ENCODE measurements at places on chromosomes 3 and 15. TPM values are rescaled to one million over a fixed set of nuclear protein-coding genes. Genes with fewer than 3 reads are reported as not detected.

DNA sequence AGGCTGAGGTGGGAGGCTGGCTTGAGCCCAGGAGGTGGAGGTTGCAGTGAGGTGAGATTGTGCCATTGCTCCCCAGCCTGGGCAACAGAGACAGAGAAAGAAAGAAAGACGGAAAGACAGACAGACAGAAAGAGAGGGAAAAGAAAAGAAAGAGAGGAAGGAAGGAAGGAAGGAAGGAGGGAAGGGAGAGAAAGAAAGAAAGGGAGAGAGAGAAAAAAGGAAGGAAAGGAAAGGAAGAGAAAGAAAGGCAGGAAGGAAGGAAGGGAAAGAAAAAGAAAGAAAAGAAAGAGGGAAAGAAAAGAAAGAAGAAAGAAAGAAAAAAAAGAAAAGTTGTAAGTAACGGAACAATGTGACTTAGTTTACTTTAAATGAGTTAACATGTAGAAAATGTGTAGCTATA is 260.7 kb upstream of the GRM7 start:
- no peak for DNase-seq

WNT7A gene
- polyA plus RNA-seq: not detected

- DNase-seq: no peak
These were observed 4.6 kb upstream of the RTP2 start for GRCh38 chr3:187706971-187707370.

SAMD7 gene
- polyA plus RNA-seq: not detected

- no peak for DNase-seq
These were observed 23.7 kb downstream of the CCDC12 start for GRCh38 chr3:46952813-46953212.

MYH15 gene
- polyA plus RNA-seq: 0.23 TPM

GRCh38 chr3:169465417-169465816 is 198.1 kb downstream of the MECOM start:
- DNase-seq: no peak

DNA sequence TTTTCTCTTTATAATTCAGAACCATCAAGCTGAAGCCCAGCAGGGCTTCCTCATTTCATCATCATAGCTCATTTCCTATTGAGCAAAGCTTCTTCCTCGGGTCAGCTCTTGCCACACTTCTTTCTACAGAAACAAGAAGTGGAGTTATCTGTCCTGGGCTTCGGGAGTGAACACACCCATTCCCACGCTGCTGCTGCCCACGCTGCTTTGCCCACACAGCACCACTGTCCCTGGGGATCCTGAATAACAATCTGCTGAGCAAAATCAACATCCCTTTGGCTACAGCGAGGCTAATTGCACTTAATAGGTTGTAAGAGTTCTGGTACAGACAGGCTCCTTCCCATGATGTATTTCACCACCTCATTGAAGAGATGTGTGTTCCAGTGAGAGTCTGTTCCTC is 23.7 kb downstream of the CEP19 start:
- no peak for DNase-seq

TLNRD1 gene
- 14.3 TPM for polyA plus RNA-seq

GRCh38 chr15:67944010-67944641 is 104.3 kb upstream of the RNU6-1 start:
- DNase-seq: no peak

- DNase-seq: no peak
These were observed 85.7 kb upstream of the UBE2E1 start for GRCh38 chr3:23720059-23720458.

HRH1 gene
- 3.4 TPM for polyA plus RNA-seq

DNA sequence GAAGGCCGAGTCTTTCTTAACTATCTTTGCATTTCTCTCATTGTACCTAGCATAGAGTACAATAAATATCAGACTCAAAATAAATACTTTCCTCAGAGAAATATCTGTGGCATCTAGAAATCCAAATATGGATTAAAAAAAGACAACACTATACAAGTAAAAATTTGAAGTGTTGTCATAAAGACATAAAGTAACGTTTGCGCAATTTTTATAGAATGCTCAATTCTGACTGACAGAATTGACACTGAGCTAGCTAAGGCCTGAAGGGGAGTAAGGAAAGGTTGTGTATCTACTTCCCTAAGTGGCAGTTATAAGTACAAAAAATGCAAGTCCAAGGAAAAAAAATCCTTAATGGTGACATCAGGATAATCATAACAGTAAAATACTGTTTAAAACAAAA is 1.1 kb downstream of the SEC11A start:
- DNase-seq: no peak

DNA sequence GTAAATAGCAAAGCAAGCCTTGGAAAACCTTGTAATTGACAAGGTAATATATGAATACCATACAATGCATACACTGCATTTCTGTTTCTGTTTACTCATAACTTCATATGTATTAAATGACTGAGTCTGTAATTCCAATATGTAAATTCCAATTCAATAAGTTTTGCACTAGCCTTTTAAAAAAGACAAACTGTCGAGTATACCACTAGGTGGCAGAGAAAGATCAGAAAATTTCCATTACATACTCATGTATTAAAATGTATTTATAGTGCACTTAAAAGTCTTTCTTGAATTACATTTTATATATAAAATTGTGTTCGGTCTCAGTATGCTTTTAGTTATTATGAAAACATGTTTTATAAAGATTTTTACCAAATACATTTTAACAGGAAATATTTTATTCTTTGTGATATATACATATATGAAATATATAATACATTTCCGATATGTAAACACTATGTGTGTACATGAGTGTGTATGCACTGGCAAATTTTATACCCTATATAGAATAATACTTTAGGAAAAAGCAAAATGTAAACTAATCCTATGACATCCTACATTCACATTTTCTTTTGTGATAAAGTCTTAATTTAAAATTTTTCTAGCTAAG is 216.8 kb downstream of the VGLL3 start:
- no peak for DNase-seq

- no peak for DNase-seq
These were observed 19.5 kb upstream of the IFT57 start for GRCh38 chr3:108241721-108242120.

ADGRG7 gene
- polyA plus RNA-seq: not detected

- DNase-seq: no peak
These were observed 569.7 kb upstream of the MDFIC2 start for GRCh38 chr3:70882104-70882503.

- DNase-seq: no peak
These were observed 73.8 kb upstream of the HRH1 start for GRCh38 chr3:11080492-11080891.

- peak; percentile 55 for DNase-seq
These were observed 136.3 kb downstream of the GHSR start for GRCh38 chr3:172312001-172312400.

DNA sequence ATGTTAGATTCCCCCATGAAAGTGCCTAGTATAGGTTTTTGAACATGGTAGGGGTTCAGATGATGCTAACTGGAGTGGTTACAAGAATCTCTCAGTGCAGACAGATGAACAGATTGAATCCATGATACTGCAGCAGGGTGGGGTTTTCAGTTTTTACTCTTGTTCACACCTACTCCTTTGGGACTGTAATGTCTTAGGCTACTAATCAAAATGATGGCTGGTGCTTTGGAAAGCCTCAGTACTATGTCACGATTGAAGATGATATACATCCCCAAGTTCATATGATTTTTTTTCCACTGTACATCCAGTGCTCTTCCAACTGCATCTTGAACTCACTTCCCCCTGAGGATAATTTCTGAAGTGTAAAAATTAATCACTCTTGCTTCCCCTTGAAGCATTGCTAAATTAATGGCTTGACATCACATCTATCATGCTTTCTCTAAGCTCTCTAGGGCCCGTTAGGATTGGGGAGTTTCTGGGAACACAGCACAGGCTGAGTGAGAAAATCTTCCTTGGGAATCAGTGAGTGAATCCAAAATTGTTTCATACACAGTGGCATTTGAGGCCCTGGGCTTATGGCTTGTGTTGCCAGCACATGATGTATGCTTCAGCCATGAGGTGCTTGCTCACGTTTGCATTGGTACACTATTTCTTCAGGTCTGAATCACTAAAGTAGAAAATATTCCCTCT is 115.0 kb upstream of the TPRG1 start:
- peak; percentile 10 for DNase-seq

- no peak for DNase-seq
These were observed 172.1 kb upstream of the SMAD3 start for GRCh38 chr15:66893294-66893693.

NBEAL2 gene
- 15.8 TPM for polyA plus RNA-seq

- no peak for DNase-seq
These were observed 416.9 kb downstream of the TUSC7 start for GRCh38 chr3:117126460-117126859.

DNA sequence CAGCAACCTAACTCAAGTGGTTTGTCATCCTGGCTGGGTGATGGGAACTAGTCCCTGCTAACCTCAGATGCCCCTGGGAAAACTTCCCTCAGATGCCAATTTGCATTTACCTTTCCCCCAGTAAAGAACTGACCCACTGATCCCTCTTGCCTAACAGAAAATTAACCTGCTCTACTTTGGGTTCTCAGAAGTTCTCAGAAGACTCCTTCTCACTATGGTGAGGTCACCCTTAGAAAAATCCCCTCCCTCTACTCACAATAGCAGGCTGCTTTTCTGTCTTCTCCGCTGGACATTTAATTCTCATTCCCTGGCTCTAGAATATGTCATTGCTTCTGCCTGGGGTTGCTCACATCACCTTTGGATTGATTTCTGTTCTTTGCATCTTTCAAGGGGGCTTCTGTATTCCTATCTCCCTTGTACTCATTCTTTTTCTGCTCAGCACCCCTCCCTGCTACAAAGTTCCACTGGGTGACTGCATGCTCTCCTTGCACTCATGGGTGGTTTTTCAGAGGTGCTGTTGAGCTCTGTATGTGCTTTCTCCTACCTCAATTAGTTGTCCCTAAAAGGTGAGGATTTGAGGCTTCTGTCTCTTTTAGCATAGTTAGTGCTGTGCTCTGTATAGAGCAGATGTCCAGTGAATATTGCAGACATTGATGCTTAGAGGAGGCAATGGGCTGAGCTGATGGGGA is 869 bp downstream of the PLA1A start:
- no peak for DNase-seq

DNA sequence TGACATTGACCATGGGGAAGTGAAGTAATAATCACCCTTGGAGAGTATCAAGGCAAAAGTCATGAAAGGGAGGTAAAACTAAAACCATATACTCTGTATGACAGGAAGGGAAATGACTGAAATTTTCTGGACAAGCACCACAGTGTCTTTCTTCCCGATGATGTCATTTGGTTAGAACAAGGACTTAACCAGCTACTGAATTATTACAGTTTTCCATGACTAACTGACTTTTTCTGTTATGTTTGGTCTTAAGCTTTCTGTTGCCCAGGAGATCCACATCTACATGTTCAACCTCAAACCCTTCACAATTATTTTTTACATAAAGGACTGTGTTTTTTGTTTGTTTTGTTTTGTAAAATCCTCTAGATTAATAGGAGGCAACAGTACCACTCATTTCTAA is 191.9 kb upstream of the IL12A start:
- no peak for DNase-seq

DNA sequence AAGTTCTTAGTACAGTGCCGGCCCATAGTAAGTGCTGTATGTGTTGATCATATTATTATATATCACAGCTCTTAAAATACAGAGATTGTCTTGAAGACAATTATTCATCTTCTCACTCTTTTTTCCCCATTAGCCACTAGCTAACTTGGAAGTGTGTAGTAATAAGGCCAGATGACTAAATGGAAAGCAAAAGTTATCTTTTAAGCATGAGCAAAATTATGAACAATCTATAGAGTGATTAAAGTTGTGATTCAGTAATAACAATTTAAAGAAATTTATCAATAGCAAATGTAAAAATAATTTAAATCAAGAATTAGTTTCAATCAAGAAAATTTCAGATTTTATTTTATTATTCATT is 630.9 kb upstream of the TBL1XR1 start:
- no peak for DNase-seq

DNA sequence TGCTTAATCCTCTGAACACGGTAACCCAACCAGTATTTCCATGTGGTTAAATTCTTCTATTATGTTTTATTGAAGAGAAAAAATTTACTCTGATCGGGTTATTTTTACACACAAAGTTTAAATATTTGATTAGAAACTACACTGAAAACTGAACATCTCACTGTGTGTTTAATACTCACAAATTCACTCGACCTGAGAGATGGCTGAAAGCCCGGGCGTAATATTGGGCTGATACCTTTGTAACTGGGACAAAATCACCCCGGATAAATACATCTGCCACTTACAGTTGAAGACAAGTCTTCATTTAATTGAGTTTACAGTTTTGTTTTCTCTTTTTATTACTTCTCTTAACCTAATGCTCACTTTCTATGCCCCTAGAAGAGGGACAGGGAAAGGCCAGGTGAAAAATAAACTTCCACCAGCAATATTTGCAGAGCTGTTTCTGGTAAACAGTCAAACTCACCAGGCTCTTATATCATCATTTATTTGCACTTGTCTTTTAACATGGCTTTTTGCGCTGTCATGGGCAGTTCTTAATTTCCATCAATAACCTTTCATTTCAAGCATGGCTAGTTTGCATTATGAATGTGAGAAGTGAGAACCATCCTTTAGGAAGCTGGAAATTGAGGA is 145.6 kb upstream of the TMCO5A start:
- no peak for DNase-seq

GRCh38 chr3:149466192-149466591 is 8.3 kb upstream of the TM4SF4 start:
- DNase-seq: no peak

C3orf22 gene
- not detected for polyA plus RNA-seq
